ENCODE measurements at places on chromosomes 16 and 17.

DNA sequence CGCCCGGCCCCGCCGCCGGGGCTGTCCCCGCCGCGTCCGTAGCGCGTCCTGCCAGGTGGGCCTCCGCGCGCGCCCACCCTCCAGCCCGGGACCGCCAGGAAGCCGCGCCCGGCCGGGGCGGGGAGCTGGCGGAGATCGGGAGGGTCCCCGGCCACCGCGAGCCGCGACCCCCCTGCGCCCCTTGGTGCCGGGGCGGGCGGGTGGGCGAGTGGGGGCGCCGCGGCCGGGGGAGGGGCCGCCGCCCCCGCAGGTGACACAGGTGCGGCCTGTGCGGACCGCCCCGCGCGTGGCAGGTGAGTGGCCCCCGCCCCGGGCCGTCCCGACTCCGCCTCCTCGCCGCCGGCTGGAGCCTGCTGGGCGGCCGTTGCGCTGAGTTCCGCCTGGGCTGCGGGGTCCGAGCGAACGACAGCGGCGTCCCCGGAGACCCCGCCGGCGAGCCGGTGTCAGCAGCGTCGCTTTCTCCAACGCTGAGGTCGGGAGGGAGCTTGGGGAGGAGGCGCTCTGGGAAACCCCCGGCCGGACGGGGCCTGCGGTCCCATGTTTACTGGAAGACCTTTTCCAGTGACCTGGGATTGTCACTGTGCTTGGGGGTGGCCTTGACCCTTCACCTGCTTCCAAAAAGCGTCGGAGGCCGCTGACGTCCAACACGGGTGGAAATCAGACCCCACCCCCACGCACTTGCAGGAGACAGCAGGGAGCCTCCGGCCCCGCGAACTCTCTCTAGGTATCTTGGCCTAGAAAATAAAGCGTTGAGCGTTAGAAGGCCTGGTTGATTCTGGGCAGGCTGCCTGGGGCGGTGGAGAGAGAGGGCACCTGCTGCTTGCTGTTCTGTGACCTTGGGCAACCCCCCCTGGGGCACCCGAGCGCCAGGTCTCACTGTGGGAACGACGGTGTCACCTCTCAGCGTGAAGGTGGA lies 542 bp downstream of the KLHL36 start:
- DNase-seq: peak; percentile 38

- no peak for DNase-seq
These were observed 28.0 kb upstream of the CDH13 start for GRCh38 chr16:82598771-82599170.

DNA sequence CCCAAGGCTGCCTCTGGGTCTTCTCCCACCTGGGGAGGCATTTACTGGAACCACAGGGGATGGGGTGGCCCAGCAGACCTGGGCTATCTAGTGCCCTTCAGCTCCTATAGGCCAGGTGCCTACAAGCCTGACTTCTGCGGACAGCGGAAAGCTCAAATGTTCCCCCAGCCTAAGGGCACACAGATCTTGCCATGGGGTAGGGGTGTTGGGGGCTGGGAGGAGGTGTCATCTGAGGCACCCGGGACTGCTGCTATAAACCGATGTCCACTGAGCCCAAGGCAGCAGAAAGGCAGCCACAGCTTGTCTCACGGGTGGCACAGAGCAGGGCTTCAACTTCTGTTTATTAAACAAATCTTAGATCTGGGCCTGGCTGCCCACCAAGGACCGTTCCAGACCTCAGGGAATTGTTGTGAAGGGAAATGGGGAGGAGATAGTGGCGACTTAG lies 3.6 kb downstream of the MYO1C start:
- DNase-seq: no peak

DNA sequence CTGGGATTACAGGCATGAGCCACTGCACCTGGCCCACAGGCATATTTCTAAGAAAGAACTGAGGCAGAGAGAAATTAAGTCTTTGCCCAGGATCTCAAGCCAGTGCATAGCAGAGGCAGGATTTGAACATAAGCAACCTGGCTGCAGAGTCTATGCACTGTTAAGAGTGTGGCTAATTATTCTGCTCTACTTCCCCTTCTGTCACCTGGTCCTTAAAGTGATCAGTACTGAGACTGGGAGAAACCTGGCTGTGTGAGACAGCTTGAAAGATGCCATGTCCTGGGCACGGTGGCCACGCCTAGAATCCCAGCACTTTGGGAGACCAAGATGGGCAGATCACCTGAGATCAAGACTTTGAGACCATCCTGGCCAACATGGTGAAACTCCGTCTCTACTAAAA lies 58.1 kb downstream of the IQCK start:
- DNase-seq: no peak

- no peak for DNase-seq
These were observed 8.7 kb upstream of the TMEM88 start for GRCh38 chr17:7846063-7846735.
